Activated effector memory CD4-positive, alpha-beta T cell treated with Interleukin-2 at 50 U/mL for 16 hours (primary cell): ENCODE measurements at places on chromosomes 11 and 22.
A peak's percentile ranks its signal among the peaks of the same experiment; 100 is the strongest.

- no peak for DNase-seq
These were observed 80.3 kb downstream of the BUD13 start for GRCh38 chr11:116692318-116693101.

GRCh38 chr22:44802071-44802700 lies 49.8 kb downstream of the ARHGAP8 start:
- no peak for DNase-seq

DNA sequence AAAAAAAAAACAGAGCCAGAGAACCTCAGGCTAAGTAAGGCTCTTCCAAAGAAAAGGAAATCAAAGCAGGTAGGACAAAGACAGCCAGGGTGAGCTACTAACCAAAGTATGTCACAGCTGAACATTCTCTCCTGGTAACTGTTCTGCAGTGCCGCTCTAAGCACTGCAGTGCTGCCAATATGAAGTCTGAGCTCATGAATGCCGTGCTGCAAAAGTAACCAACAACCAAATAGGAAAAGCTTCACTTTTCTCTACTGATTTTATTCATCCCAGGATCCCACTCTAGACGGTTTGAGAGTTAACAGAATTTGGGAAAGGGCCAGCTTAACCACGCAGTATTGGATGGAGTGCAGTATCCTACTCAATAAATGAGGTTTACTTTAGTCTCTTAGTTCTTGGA lies 3.5 kb downstream of the SIK3 start:
- DNase-seq, result no peak

DNA sequence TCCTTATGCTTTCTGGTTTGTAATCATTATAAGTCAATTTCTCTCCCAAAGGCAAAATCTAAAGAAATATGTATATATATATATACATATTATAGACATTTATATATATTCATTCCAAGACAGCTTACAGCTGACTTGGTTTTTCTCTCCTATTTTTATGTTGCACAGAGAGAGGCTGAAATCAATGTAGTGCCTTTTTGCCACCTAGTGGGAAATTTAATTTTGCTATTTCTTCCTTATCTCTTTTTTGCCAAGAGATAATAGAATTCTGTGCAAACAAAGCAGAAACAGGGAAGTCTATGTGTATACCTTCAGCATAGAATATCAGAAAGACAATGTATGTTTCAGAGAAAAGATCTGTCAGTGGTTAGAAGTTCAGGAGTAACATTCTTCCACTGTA lies 186.0 kb upstream of the ANO5 start:
- DNase-seq, result no peak

DNA sequence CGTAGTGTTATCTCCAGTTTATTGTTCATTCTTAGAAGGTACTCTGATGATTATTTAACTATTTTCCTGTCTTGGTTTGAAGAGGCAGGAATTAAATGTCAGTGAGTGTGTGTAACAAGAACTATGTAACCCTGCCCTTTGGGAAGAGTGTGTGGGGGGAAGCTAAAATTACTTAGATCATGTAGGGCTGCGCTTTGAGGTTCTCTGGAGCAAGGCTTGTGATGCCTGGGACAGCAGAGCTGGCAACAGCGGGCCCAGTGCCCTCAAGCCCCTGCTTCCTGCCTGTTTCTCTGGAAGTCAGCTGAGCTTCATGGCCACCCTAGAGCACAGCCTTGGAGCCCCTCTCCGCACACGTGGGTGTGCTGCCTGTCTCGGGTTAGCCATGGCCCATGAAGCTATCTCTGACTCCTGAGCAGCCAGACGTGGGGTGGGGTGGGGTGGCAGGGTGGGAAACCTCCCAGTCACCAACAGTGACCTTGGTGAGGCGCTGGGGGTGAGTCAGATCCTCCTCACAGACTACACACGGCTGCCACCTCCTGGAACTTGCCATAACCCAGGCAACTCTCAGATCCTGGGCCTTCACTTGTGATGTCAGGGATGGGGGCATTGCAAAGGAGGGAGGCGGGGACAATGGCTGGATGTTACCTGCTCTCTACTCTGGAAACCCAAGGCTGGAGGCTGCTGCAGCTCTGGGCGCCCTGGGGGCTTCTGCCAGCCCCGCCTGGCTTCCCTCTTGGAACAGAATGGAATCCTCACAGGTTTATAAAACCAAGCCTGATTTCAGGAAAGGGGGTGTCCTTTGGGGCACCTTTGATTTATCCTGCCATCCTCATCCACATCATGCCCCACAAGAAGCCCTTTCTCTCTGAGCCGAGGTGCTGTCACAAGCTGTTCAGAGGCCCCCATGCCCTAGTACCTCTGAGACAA lies 88.6 kb downstream of the SNX19 start:
- DNase-seq, result no peak

GRCh38 chr22:29449296-29449875 lies 11.0 kb downstream of the RFPL1 start:
- no peak for DNase-seq

DNA sequence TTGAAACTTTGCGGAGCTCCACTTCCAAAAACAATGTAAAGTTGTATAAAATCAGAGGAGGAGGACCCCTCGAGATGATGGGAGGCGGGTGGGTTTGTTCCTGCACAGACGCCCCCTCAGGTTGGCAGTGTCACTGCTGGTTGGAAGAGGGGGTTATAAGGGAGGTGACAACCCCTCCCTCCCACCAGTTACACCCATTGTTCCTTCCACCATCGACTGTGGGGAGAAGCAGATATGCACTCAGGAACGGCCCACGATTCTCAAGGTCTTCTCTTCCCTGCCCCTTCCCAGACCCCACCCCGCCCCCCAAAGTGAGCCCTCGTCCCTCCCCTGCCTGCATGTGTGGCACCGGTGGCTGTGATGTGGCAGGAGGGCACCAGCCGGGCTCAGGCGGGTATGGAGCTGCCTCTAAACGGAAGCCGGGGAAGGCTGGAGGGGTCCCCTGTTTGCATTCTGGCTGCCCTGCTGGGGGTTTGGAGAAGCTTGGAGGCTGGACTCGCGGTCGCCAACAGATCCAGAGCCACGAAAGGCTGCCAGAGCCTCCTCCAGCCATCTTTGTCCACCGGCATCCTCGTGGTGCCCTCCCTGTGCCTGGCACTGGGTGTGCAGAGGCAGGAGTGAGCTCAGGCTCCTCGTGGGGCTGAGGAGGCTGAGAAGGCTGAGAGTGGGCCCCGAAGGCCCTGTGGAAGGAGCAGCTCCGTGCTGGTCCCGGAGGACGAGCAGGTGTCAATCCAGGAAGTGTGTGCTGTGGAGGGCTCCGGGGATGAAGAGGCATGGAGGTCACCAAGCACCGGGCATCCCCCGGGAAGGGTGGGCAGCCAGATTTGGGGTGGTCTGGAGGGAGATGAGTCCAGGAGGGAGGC lies 778 bp downstream of the KDELR3 start:
- DNase-seq, result no peak

GRCh38 chr11:64637334-64638017 lies 46.5 kb downstream of the SLC22A12 start:
- DNase-seq, result no peak

DNA sequence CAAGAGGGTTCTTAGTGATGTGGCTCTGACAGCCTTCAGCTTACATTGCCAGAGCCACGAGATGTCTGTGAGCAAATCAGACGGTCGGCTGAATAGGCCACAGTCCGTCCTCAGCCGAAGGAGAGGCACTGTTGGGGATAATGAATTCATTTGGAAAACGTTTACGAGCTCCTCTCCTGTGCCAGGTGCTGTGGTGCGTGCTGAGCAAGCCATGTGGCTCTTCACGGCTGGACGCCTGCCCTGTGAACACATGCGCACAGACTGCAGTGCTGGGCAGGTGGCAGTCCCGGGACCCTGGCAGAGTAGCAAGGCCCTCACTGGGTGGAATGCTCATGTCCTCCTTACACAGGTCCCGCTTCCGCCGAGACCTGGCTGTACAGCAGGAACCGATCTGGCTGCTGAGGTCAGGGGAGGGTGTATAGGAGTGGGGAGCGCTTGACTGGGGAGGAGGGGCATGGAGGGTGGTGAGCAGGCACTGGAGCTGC lies 6.8 kb downstream of the TBC1D22A start:
- no peak for DNase-seq

DNA sequence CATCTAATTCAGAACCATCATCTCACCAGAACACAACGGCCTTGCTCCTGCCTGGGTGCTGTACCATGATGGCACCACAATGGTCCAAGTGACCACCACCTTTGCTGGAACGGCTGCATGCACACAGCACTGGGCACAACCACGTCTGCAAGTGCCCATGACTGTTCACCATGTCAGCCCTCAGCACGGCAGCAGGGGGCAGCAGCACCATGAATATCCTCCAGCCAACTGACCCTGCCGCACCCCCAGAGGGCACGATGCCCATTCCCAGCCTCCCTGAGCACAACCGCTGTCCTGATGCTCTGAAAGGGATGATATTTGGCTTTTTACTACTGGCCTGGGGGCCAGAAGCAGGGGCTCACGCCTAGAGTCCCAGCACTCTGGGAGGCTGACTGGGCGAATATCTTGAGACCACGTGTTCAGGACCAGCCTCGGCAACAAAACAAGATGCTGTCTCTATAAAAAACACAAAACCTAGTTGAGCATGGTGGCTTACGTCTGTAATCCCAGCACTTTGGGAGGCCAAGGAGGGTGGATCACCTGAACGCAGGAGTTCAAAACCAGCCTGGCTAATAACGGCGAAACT lies 25.7 kb downstream of the DRD4 start:
- peak; percentile 2 for DNase-seq

DNA sequence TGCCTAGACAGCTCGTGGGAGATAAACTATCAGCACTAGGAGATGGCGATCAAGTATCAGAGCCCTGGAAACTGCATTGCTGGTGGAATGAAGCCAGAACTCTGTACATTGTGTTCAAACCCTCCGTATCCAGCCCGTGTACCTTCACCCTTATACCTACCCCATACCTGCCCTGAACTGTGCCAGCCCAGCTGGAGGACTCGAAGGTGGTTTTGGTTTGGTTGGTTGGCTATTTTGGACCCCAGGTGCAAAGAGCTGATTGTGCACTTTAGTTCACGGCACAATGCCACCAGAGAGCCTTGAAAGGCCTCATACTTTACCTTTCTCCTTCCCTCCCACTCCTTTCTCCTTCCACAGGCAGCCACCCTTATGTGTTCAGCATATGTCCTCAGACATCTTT lies 16.0 kb downstream of the FAM83F start:
- DNase-seq, result no peak

- DNase-seq, result no peak
These were observed 113.8 kb upstream of the THY1 start for GRCh38 chr11:119536801-119537200.

DNA sequence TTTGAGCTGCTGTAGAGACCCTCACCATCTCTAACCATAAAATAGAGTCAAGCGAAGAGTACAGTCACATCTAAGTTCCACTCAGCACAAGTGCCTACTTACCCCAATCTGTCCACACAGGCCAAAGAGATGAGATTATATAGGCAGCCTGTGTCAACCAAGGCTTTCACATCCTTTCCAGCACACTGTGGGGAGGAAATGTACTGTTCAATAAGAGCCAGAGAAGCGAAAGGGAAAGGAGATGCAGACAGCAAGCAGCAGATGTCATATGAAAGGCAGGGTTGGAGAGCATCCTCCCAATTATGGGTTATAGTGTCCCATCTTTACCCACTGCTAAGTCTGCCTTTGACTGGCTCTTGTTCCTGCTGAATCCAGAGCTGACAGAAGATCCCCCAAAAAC lies 16.4 kb downstream of the NRIP3 start:
- no peak for DNase-seq

- DNase-seq, result no peak
These were observed 75.3 kb downstream of the BCR start for GRCh38 chr22:23255506-23256170.

DNA sequence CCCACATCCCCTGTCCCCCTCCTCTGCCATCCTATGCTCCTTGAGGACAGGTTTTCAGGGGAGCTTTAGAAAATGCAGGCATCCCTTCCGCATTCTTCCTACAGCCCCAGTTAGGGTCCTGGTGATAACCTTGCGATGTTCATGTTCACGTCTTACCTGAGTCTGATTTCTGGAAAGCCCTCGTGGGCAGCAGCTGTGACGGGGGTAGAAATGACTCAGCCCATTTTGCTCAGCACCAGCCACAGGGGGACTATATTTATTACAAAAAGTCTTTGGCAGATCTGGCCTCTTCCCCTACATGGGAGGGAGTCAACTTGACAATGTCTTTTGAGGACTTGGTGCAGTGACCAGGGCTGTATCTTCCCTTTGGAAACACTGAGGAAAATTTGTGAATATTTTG lies 12.3 kb downstream of the PKNOX2 start:
- no peak for DNase-seq

GRCh38 chr11:128692753-128693415 lies 988 bp upstream of the FLI1 start:
- DNase-seq, result no peak

- DNase-seq, result no peak
These were observed 36.3 kb upstream of the SORL1 start for GRCh38 chr11:121415856-121416255.

- DNase-seq, result no peak
These were observed 72.0 kb downstream of the SYN3 start for GRCh38 chr22:32985899-32986765.

DNA sequence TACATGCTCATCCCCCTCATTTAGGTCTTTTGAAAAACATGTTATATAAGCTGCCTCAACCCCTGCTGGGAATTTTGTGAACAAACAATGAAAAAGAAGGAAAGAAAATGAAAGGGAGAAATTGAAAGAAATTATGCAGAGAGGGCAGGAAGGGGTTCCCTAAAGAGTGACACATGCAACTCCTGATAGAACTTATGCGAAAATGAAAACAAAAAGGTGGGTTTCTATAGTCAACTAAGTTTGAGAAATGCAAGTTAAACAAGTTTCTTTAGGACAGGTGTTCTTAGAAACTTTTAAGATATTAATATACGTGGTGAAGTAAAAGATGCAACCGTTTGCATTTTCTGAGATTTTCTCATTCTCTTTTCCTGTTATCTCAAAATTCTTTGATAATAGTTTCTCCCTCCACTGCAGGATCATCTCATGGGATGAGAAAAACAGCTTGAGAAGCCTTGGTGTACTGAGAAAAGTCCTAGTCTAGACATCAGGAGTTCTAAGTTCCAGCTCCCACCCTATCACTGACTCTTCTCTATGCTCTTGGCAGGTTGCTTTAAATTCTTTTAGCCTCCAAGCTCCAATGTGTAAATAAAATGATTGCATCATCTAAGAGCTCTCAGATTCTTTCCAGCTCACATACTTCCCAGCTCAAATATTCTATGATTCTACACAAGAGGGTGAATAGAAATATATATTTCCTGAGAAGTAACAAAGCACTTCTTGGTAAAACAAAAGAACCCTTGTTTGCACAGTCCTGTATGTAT lies 109.2 kb downstream of the FAM76B start:
- no peak for DNase-seq

GRCh38 chr11:123083623-123084029 lies 21.7 kb upstream of the HSPA8 start:
- DNase-seq, result peak; percentile 62

GRCh38 chr11:73451896-73452295 lies 75.7 kb downstream of the RELT start:
- DNase-seq, result no peak

GRCh38 chr11:87176044-87176443 lies 138.3 kb downstream of the TMEM135 start:
- DNase-seq, result no peak

DNA sequence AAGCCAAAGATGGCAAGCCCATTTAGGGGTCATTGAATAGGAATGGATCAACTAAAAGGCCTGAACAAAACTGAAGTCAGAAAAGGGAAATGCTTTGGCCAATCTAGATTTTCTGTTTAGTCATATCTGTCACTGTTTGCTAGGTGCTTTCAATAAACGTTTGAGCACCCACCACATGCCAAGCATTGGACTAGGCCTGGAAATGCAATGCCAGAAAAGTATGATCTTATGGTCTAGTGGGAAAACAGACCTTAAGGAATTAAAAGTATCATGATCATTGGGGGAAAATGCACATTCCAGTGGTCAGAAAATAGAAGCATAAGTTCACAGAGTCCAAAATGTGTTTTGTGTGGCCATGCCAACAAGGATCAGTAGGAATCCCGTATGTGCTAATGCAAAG lies 76.8 kb upstream of the BIRC3 start:
- no peak for DNase-seq
